Lower lobe of right lung (tissue), 2 donors: ENCODE measurements at places on chromosomes 6 and 20. TPM values are rescaled to one million over a fixed set of nuclear protein-coding genes. Genes with fewer than 3 reads are reported as not detected.

ENPP1 gene
- 3.3 TPM for total RNA-seq

DNA sequence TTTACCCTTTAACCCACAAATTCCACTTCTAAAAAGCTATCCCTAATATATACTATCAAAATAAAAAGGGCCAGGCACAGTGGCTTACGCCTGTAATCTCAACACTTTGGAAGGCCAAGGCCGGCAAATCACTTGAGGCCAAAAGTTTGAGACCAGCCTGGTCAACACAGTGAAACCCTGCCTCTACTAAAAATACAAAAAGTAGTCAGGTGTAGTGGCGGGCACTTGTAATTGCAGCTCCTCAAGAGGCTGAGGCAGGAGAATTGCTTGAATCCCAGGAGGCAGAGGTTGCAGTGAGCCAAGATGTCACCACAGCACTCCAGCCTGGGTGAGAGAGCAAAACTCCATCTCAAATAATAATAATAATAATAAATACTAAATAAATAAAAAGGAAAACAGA lies 82.5 kb downstream of the TRIM27 start:
- DNase-seq: no peak
- peaks cover 9% of the 10 kb centered on the region for H3K4me1 ChIP-seq
- H3K4me3 ChIP-seq: no peak overlapping the region
- no peaks in the 10 kb centered on the region for H3K36me3 ChIP-seq
- H3K27me3 ChIP-seq: peaks cover 29% of the 10 kb centered on the region

GRCh38 chr20:37346535-37347346 lies 801 bp downstream of the SRC start:
- no peak for DNase-seq
- H3K36me3 ChIP-seq: no peaks in the 10 kb centered on the region
- peak overlapping the region; percentile 82 for H3K27ac ChIP-seq
- no peaks in the 10 kb centered on the region for H3K27me3 ChIP-seq
- peaks cover 44% of the 10 kb centered on the region for H3K4me1 ChIP-seq

- H3K27me3 ChIP-seq: no peaks in the 10 kb centered on the region
- H3K27ac ChIP-seq: no peak overlapping the region
- no peaks in the 10 kb centered on the region for H3K4me1 ChIP-seq
- no peaks in the 10 kb centered on the region for H3K36me3 ChIP-seq
- DNase-seq: no peak
- H3K4me3 ChIP-seq: no peak overlapping the region
Measured at GRCh38 chr6:105459049-105459448, 56.2 kb upstream of the PREP start.

DNA sequence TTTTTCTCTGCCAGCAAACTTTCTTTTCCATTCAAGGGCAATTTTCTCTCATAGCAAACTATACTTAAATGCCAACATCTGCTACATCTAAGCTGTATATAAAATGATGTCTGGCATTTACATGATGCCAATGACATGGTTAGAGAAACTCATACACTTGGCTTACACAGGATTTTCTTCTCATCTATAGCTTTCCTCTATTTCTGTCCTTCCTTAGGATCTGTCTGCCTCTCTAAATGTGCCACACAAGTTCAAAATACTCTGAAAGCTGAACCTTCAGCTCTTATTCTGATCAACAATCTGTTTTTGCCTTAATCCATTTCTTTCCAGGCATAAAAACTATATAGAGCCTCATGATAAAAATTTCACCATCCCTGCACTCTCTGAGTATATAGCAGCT lies 290.9 kb upstream of the RNF217 start:
- no peaks in the 10 kb centered on the region for H3K4me1 ChIP-seq
- DNase-seq: no peak
- H3K27ac ChIP-seq: no peak overlapping the region
- H3K27me3 ChIP-seq: no peaks in the 10 kb centered on the region

GRCh38 chr20:23122321-23122720 lies 36.2 kb upstream of the CD93 start:
- no peaks in the 10 kb centered on the region for H3K36me3 ChIP-seq
- DNase-seq: no peak
- no peak overlapping the region for H3K4me3 ChIP-seq
- peaks cover 44% of the 10 kb centered on the region for H3K4me1 ChIP-seq
- no peak overlapping the region for H3K27ac ChIP-seq

DNA sequence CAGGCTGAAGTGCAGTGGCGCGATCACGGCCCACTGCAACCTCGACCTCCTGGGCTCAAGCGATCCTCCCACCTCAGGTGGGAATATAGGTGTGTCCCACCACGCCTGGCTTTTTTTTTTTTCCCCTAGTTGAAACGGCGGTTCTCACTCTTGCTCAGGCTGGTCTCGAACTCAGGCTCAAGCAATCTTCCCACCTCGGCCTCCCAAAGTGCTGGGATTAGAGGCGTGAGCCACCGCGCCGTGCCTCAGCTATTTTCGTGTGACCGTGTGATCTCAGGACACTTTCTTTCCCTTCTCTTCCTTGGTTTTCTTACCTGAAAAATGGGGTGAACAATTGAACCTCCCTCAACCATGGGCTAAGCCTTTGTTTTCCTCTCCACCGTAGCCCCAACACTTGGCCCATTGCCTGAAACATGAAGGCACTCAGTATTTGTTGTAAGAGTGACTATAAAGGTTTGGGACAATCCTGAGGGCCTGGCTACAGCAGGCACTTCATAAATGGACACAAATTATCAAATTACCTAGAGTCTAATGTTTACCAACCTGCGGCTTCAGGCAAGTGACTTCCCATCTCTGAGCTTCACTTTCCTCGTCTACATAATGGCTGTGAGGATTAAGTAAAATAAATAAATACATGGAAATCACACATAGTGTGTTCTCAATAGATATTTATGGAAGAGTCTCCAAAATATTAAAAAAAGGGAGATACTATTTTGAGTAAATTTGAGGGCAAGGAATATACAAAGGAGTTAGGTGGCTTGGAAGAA lies 31.4 kb upstream of the ID1 start:
- H3K27ac ChIP-seq: peak overlapping the region; percentile 92
- DNase-seq: no peak
- no peaks in the 10 kb centered on the region for H3K27me3 ChIP-seq
- peaks cover 42% of the 10 kb centered on the region for H3K4me1 ChIP-seq

DNA sequence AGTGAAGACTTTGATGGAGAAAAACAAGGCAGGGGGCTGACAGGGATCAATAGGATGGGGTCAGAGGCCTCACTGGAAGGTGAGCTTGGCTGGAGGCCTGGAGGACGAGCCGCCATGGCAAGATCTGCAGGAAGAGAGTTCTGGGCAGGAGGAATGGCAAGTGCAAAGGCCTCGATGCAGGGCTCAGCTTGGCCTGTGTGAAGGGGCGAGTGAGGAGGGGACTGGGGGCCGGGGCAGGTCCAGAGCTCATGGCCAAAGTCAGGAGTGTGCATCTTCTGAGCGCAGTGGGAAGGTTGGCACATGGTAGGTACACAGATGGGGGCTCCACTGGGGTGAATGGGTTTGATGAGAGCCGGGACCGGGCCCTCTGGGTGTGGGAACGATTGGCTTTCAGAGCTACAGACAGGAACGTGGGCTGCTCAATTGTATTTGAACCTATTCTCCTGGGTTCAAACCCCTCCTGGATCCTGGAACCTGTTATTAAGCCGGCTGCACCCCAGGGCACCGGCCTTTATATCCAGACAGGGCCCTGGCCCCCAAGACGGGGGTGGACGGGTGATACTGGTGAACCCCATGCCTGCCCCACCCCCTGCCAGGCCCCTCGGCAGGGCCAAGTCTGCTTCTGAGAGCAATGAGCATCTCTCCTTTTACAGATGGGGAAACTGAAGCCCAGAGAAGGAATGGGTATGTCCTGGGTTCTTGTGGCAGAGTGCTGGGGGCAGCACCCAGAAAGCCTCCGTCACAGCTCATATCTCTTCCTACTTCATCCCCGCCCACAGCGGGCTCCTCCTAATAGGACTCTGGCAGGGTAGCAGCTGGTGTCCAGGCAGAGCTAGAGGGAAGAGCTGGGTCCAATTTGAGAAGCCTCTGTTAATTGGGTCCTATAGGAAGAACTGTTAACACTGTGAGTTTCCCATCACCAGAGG lies 106.1 kb downstream of the CEBPB start:
- no peaks in the 10 kb centered on the region for H3K36me3 ChIP-seq
- H3K4me1 ChIP-seq: peaks cover 26% of the 10 kb centered on the region
- H3K4me3 ChIP-seq: no peak overlapping the region

- peaks cover 22% of the 10 kb centered on the region for H3K4me1 ChIP-seq
- no peak overlapping the region for H3K27ac ChIP-seq
- H3K4me3 ChIP-seq: no peak overlapping the region
Measured at GRCh38 chr6:155274106-155274505, 10.3 kb downstream of the CLDN20 start.

DNA sequence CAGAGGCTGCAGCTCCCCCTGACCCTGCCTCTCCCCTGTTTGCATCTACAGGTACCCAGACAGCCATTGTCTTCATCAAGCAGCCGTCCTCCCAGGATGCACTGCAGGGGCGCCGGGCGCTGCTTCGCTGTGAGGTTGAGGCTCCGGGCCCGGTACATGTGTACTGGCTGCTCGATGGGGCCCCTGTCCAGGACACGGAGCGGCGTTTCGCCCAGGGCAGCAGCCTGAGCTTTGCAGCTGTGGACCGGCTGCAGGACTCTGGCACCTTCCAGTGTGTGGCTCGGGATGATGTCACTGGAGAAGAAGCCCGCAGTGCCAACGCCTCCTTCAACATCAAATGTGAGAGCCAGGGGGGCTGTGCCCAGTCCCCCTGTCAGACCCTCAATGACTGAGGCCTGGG lies 42.1 kb upstream of the SRF start:
- peaks cover 18% of the 10 kb centered on the region for H3K4me1 ChIP-seq
- H3K36me3 ChIP-seq: peaks cover 6% of the 10 kb centered on the region
- H3K27ac ChIP-seq: no peak overlapping the region
- no peaks in the 10 kb centered on the region for H3K27me3 ChIP-seq
- DNase-seq: no peak
- no peak overlapping the region for H3K4me3 ChIP-seq

DNA sequence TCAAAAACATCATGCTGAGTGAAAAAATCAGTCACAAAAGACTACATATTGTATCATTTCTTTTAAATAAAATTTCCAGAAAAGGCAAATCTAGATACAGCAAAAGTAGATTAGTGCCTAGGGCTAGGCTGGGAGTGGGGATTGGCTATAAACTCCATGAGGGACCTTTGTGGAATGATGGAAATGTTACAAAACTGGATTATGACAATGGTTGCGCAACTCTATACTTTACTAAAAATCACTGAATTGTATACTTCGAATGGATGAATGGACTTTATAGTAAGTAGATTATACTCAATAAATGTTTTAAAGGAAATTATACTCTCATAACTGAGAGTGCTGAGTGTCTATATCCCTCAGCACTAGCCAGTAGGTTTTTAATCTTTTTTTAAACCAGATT lies 4.3 kb downstream of the HMGN3 start:
- H3K36me3 ChIP-seq: no peaks in the 10 kb centered on the region
- no peak overlapping the region for H3K4me3 ChIP-seq
- no peak overlapping the region for H3K27ac ChIP-seq
- peaks cover 27% of the 10 kb centered on the region for H3K4me1 ChIP-seq
- DNase-seq: no peak

DNA sequence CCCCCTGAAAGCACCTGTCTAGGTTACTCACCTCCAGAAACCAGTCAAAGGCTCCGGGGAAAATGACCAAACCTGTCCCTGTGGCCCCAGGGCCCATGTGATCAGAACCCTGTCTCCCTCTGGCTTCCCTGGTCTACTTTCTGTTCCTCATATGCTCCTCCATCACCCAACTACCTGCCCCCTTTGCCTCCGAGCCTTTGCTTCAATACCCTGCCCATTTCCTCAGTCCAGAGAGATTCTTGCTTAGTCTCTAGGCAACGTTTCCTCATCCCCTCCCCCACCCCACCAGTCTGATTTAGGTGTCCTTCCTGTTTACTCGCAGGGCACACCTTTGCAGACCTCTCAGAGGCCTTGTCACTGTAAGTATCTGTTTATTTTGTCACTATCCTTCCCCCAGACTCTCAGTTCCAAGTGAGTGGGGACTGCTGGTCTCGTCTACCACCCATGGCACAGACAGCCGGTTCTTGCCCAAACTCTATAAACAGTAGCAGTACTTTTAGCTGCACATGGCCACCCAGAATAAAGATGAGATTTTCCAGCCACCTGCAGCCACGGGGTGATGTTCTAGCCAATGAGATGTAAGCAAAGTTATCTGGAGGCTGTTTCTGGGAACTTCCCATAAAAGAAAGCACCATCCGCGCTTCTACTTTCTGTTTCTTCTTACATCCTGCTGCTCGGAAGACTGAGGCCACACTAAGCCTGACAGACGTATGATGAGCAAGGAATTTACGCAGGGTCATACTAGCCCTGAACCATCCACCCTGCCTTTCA lies 13.3 kb downstream of the ELOVL5 start:
- H3K4me3 ChIP-seq: peak overlapping the region; percentile 37
- no peaks in the 10 kb centered on the region for H3K27me3 ChIP-seq
- peak overlapping the region; percentile 66 for H3K27ac ChIP-seq
- H3K4me1 ChIP-seq: peaks cover 36% of the 10 kb centered on the region
- DNase-seq: peak; percentile 42
- no peaks in the 10 kb centered on the region for H3K36me3 ChIP-seq

DNA sequence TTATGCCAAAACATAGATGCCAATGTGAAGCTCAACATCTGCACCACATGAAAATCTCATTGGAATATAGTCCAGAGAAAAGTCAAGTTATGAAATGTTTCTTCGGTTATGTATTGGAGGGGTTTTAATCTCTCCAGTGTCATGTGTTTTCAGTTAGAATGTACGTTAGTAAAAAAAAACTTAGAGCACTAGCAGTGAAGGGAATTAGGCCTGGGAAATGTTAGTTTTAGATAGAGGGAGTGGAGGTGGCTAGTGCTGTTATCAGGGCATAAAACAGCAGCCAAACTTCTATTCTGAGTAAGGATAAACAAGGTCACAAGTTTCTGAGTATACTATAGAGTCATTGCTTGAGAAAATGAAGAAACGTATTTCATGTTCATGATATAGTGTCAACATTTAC lies 42.9 kb downstream of the HDGFL1 start:
- no peaks in the 10 kb centered on the region for H3K36me3 ChIP-seq
- H3K27ac ChIP-seq: no peak overlapping the region
- no peak for DNase-seq
- H3K4me1 ChIP-seq: peaks cover 6% of the 10 kb centered on the region
- H3K4me3 ChIP-seq: no peak overlapping the region

GRCh38 chr6:127342946-127343808 lies at the start of gene ECHDC1:
ECHDC1 (minus strand) TSS chr6:127343609; CDS start chr6:127331028, 12,581 bp downstream.
- DNase-seq: peak; percentile 78
- H3K36me3 ChIP-seq: no peaks in the 10 kb centered on the region
- no peaks in the 10 kb centered on the region for H3K27me3 ChIP-seq
- H3K4me3 ChIP-seq: peak within 1 kb of the TSS; percentile 78

- H3K36me3 ChIP-seq: peaks cover 15% of the 10 kb centered on the region
- no peak for DNase-seq
- H3K27ac ChIP-seq: no peak overlapping the region
- H3K4me1 ChIP-seq: peaks cover 6% of the 10 kb centered on the region
- no peaks in the 10 kb centered on the region for H3K27me3 ChIP-seq
- H3K4me3 ChIP-seq: no peak overlapping the region
Measured at GRCh38 chr6:31152781-31153180, 4.8 kb downstream of the CCHCR1 start.
